Chondrocyte (in vitro differentiated cells): ENCODE measurements at places on chromosomes 5 and 9. TPM values are rescaled to one million over a fixed set of nuclear protein-coding genes. Genes with fewer than 3 reads are reported as not detected.

DNA sequence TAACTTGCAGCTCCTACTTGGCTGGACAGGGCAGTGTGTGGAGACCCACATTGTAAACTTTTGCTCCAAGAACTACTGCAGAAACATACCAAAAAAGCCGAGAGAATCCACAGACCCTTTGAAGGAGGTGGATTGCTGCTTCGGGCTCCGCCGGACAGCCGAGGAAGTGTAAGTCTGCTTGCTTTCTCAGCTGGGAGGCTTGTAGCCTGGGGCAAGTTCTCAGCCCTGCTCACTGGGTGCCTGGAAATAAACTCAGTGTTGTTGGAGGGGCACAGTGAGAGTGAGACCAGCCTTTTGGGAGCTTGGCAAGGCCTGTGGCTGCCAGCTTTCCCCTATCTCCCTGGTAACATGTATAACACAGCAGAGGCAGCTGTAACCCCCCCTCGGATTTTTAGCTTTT lies 215.6 kb downstream of the SYK start:
- no peak for DNase-seq

- no peak for DNase-seq
These were observed 366.5 kb downstream of the IRX1 start for GRCh38 chr5:3962113-3962512.

DNA sequence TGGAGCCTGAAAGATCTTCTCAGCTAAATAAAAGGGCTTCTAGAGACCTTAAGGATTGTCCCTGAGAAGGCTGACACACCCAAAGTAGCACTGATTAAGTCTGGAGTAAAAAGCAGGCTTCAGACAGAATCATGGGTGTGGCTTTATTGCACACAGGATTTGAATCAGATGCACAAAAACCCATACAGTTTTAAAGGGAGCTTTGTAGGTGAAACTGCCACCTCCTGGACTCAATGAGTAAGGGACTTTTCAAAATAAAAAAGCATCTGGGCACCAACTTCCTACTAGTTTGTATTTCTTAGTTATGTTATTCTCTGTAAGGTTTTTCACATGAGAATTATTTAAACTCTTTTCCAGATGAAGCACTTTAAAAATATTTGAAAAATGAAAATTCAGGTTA lies 129.4 kb downstream of the EDIL3 start:
- DNase-seq = no peak

The PAPPA gene
- total RNA-seq = 143 to 222 TPM (median 219 TPM) in 3 replicates

DNA sequence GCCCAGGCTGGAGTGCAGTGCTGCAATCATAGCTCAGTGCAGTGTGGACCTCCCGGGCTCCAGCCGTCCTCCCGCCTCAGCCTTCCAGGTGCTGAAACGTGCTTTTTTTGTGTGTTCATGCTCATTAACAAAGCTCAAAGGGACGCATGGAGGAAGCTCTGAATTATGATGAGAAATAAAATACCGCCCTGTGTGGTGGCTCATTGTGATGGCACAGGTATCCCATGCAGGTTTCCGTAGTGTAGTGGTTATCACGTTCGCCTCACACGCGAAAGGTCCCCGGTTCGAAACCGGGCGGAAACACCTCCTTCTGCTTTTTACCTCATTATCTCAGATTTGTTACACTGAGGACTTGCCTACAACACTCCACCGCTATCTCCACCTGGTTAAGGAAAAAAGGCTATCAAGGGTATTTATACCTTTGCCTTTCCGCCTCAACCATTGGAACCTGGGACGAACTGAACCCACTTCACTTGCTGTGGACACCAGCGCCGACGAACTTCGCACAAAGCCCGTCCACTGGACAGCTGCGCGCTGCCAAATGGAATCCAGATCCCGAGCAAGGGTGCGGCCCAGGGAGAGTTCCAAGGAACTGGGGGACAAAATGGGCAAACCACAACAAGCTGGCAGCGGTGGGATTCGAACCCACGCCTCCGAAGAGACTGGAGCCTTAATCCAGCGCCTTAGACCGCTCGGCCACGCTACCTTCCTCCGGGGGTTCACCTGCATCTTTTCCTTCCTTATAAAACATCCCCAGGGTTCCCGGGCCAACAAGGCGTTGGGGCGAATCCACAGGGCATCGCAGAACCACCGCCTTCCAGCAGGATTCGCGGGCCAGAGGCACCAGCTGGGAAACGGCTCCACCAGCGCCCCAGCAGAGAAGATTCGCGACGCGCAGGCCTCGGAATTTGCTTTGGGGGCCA lies 26.3 kb downstream of the OR2V2 start:
- no peak for DNase-seq

GRCh38 chr5:140130949-140131733 lies 5.4 kb downstream of the IGIP start:
- DNase-seq = no peak

The NOXA1 gene
- total RNA-seq = 0.97 to 2.5 TPM (median 2.0 TPM) in 3 replicates

The GABRG2 gene
- total RNA-seq = not detected in 3 replicates

The MUSK gene
- not detected in 3 replicates for total RNA-seq

GRCh38 chr9:96599298-96599697 lies 20.3 kb downstream of the CDC14B start:
- DNase-seq = no peak

The CCL19 gene
- total RNA-seq = not detected in 3 replicates

GRCh38 chr5:644509-644908 lies 32.4 kb downstream of the CEP72 start:
- peak; percentile 50 for DNase-seq

GRCh38 chr5:133863857-133864585 lies 104.4 kb downstream of the C5orf15 start:
- DNase-seq = no peak

The PAEP gene
- not detected in 3 replicates for total RNA-seq

DNA sequence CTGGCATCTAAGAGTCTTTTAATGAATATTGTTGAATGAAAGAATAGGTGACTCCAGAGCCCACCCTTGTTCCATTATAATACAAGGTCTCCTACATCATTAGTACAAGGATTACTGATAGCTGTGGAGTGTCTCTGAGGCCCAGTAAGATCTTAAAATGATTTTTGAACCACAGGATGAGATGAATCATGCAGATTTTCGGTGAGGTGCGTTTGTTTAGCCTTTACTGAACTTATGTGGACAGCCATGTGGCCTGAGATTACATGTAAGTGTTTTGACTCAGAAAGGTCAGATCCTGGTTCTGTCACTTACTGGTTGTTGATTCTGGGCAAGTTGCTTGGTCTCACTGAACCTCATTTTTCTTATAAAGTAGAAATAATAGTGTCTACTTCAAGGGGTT lies 21.6 kb downstream of the NFX1 start:
- no peak for DNase-seq

GRCh38 chr5:55406292-55406691 lies 98.5 kb downstream of the MTREX start:
- DNase-seq = no peak

DNA sequence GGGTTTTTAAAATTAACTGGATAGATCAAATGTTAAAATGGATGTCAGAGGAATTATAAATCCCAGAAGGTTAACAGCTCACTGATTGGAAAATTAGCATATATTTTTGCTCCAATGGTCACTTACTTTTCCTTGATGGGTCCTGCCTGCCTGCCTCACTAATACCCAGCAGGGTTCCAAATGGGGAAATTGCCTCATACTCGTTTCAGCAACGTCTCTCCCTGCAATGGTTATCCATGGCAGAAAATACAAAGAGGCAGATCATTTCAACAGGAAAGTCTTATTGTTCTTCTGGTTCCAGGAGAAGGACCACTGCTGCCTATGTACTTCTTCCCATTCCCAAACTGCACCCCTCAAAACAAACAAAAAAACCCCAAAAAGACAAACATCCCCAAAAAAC lies 71.3 kb downstream of the ERP44 start:
- no peak for DNase-seq

DNA sequence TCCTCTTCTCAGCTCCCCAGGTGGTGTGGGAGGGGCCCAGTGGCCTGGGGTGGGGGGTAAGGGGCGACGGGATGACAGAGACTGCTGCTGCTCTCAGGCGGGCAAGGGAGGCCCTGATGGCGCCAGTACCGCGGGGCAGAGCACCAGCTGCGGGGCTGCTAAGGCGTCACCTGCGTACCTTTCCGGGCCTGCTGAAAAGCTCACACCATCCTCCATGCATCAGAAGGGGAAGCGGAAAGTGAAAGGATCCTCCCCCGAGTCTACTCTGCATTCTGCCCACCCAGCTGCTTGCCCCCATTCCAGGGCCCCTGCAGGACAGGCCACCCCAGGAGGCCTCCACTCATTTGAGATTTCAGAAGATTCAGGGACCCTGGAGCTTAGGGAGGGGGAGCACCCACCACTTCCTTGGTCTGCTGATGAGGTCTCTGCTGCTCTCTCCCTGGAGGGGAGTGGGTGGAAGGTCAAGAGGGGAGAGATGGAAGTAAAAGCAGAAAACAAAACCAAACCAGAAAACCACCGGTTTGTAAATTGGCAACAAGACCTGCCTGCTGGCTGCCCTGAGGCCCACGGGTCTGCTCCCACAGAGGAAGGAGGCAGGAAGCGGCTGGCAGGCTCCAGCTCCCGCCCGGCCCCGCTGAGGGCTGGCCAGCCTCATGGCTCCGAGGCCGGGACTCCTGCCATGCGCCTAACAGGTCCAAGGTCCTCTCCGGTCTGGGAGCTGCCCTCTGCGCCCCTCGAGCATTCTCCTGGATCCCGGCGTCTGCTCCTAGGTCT lies 33.6 kb downstream of the PRRT1B start:
- no peak for DNase-seq

GRCh38 chr5:86716121-86716520 lies 98.4 kb downstream of the COX7C start:
- DNase-seq = no peak

The RABEPK gene
- total RNA-seq = 25.3 to 31.8 TPM (median 27.0 TPM) in 3 replicates

- no peak for DNase-seq
These were observed 351.0 kb downstream of the SPOCK1 start for GRCh38 chr5:137148159-137148558.

The MFAP3 gene
- 38.2 to 39.4 TPM (median 39.0 TPM) in 3 replicates for total RNA-seq

DNA sequence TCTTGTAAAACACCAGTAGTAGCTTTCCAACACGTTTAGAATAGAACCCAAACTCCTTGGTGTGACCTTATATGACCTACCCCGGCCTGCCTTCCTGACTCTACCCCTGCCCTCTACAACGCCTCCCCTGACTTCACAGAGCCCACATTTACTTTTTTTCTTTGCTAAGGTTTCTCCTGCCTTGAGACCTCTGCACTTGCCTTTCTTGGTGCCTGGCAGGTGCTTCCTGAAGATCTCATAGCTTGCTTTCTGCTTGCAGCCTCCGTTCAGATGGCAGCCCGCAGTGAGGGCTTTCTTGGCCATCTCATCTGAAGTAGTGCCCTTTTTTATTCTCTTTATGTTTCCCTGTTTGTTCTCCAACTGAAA lies 24.3 kb downstream of the NUP214 start:
- no peak for DNase-seq

GRCh38 chr5:142846406-142846805 lies 76.2 kb downstream of the ARHGAP26 start:
- DNase-seq = no peak

The IZUMO3 gene
- not detected in 3 replicates for total RNA-seq
